Activated naive CD4-positive, alpha-beta T cell treated with Interleukin-2 at 50 U/mL for 16 hours (primary cell): ENCODE measurements at places on chromosomes 11 and 22.

DNA sequence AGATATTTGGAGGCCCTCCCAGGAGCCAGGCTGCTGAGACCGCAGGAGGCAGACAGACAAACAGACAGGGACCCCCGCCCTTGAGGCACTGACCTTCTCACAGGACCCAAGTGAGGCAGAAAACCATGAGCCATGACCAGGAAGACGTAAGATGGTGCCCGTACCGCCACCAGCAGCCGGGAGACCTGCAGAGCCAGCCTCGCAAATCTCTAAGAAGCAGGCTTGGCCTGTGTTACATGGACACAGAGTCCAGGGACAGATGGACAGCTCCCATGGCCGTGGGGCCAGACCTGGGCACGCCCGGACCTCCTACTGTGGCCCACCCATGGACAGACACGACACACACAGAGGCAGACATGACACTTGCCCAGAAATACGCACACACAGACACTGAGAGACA lies 30.7 kb upstream of the TOLLIP start:
- DNase-seq = no peak

GRCh38 chr11:109165035-109165434 lies 257.0 kb upstream of the C11orf87 start:
- DNase-seq = no peak

GRCh38 chr11:18352581-18352980 lies 30.2 kb downstream of the GTF2H1 start:
- no peak for DNase-seq

DNA sequence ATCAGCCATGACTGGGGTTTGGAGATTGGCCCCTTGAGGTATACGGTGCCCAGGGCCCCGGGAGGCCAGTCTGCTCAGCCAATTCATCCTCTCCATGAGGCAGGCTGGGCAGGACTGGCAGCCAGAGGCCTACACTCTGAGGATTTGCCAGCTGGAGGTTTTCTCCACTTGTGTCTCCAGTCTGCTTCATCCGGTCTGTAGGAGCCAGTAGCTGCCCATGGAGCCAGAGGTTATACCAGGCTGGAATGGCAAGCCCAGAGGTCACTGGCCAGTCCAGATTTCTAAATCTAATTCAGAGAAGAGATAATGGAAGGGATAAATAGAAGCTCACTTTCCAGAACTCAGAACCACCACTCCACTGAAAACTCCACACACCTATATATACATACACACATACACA lies 10.0 kb downstream of the FHIP1B start:
- no peak for DNase-seq

GRCh38 chr11:27329867-27330632 lies 33.0 kb downstream of the CCDC34 start:
- no peak for DNase-seq

GRCh38 chr11:108807262-108807661 lies 142.4 kb downstream of the DDX10 start:
- DNase-seq = no peak
